ENCODE measurements at places on chromosomes 16 and 17.

GRCh38 chr17:66443166-66443565, 140.8 kb downstream of the PRKCA start:
- no peak for DNase-seq

GRCh38 chr17:75075597-75076336, 12.0 kb upstream of the SLC16A5 start:
- no peak for DNase-seq

DNA sequence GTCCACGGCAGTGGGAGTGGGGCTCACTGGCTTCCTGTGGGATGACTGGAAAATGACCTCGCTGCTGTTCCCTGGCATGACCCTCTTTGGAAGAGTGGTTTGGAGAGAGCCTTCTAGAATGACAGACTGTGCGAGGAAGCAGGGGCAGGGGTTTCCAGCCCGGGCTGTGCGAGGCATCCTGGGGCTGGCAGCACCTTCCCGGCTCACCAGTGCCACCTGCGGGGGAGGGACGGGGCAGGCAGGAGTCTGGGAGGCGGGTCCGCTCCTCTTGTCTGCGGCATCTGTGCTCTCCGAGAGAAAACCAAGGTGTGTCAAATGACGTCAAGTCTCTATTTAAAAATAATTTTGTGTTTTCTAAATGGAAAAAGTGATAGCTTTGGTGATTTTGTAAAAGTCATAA, 7.8 kb upstream of the RNF213 start:
- peak; percentile 76 for DNase-seq

DNA sequence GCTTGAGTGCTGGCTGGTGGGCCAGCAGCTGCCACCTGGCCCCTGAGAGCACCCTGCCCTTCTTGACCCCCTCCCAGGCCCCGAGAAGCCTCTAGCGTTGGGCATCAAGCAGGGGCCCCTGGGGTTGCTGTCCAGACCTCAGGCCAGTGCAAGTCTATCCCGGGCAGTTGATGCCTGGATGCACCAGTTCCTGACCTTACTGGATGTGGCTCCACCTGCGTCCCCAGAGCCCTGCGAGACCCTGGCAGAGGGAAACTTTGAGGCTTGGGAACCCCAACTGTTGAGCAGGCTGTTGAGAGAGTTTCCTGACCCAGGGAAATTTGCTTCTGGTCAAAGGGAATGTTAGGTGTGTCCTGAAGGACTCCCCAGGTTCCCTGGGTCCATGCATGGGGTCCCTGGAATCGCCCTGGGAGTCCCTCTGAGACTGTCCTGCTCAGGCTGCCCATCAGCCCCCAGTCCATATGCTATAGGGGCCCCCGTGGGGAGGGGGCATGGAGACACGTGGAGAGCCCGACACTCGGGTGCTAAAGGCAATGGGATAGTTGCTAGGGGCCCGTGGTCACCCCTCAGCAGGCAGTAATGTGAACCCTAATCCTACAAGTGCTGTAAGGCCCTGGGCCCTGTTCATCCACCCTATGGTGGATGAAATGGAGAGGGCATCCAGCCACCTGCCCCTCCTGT, 46.4 kb downstream of the RAB11FIP4 start:
- DNase-seq = no peak

DNA sequence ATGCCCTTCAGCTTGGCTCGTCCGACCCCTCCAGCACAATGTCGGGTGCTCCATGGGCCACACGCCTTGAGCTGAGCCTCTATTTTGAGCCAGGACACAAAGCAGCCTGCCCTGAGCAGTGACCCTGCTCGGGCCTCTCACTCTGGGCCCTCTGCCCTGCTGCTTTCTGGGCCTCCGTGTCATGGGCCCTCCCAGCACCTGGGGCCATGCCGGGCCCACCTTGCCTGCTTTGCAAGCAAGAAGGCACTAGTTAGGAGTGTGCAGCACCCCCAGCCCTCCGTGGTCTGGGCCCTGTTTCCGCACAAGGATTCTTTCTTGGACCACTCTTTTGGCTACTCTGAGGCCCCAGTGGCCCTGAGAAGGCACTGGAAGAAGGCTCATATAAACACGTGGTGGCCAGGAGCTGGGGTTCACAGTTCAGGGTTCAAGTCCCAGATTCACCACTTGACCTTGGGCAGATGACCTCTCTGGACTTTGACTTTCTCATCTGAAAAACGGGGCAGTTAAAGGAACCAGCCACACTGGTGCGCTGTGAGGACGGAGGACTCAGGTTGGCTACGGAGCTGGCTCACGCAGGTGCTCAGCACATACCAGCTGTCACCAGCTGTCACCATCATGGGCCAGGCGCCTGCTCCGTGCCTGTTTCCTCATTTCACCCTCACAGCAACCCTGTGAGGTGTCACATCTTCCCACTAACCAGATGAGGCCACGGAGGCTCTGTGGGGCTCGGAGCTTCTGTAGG, 166.0 kb upstream of the GSE1 start:
- DNase-seq = no peak

- DNase-seq = no peak
Measured at GRCh38 chr16:24826096-24826690, 19.6 kb upstream of the SLC5A11 start.

DNA sequence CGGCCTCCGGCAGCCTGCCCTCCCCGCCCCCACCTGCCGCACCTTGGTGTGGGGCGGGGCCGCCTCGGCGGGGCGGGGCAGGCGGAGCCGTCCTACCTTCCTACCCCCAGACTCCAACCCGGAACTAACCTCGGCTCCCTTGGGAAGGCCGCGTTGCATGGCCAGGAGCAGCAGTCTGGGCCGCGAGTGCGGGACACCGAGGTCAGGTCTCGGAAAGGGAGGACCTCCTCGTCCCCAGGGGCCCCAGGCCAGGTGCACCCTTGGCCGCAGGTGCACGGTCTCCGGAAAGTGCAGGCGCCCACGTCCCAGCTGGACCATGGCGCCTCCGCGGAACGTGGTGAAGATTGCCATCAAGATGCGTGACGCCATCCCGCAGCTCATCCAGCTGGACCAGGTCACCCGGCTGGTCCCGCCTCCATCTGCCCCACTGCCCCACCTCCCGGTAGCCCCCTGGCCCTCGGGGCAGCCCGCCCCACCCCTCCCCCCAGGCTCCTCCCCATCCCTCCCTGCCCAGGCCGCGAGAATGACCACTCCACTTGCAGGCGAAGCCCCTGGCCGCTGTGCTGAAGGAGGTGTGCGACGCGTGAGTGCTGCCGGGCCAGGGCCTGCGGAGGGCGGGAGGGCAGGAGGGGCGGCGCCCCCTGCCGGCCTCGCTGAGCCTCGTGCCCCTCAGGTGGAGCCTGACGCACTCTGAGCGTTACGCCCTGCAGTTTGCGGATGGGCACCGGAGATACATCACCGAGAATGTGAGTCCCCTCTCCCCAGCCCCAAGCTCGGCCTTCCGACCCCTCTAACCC, at the start of gene ELMO3:
TSS of gene ELMO3 (plus strand) at position 121 of the 797 bp plus-strand sequence. CDS start at position 317, 196 bp downstream.
- no peak for DNase-seq

DNA sequence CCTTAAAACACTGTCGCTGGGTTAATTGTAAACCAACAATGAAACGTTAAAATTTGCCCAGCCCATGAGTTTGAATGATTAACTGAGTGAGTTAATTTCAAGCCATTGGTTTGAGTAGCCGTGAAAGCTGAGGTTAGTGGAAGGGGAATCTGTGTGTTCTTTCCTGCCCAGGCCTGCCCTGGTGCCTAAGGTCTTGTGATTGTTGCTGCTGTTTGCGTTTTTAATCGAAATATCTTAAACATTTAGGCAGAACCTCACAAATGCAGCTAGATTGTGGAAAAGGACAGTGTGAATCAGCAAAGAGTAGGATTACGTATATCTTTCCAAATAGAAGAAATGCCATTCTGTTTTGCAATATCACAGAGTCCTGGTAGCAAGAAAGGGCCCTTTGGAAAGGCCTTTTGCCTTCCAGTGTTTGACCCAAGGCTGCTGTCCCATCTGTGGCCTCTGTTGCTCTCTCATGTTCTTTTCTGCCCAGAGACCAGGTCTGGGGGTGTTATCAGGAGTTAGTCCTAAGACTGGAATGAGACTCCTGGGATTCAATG, 113.8 kb downstream of the MSI2 start:
- no peak for DNase-seq

- DNase-seq = no peak
Measured at GRCh38 chr17:40467281-40467867, 24.1 kb downstream of the IGFBP4 start.

- DNase-seq = no peak
Measured at GRCh38 chr17:40071313-40072039, 8.7 kb downstream of the THRA start.

GRCh38 chr16:86346034-86346433, 164.3 kb upstream of the FOXF1 start:
- DNase-seq = no peak

GRCh38 chr16:22694887-22695382, 119.0 kb upstream of the HS3ST2 start:
- DNase-seq = no peak

- no peak for DNase-seq
Measured at GRCh38 chr16:76766538-76766937, 424.5 kb upstream of the MON1B start.

GRCh38 chr16:50425648-50426047, 56.9 kb upstream of the BRD7 start:
- DNase-seq = no peak

GRCh38 chr17:36864827-36865430, 72.3 kb upstream of the LHX1 start:
- DNase-seq = no peak

DNA sequence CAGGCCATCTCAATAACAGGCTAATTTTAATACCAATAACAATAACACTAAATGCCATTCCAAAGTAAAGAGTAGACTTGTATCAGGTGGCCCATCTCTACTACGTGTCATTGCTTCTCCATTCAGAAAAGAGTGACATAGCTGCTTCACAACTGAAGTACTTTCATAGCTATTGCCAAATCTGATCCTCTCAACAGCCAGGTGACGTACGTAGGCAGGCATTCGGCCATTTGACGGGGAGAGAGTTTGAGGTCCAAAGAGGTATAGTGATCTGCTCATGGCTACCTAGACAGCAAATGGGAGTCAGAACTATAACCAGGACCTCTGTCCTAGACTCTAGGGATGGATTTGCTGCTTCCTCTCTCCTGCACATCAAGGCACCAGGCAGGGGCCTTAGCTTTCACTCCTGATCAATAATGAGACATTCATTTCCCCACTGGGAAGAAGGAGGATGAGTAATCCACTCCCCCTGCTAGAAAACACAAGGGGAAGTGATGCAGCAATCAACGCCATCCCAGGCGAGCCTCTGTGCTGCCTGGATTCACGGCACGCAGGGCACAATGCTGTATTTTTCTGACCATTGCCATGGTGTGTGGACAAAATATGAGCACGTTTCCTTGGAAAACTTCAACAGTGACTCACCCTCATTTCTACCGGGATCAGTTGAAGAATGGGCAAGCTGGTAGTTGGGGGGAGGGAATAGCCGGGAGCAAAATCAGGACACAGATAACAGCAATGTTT, 80.9 kb downstream of the SPACA3 start:
- no peak for DNase-seq

- DNase-seq = no peak
Measured at GRCh38 chr17:61400717-61401388, 1.2 kb downstream of the TBX2 start.

- no peak for DNase-seq
Measured at GRCh38 chr16:11386791-11387546, 41.7 kb downstream of the RMI2 start.

- DNase-seq = no peak
Measured at GRCh38 chr16:86033016-86033474, 134.1 kb downstream of the IRF8 start.

- DNase-seq = no peak
Measured at GRCh38 chr16:2512735-2513404, 882 bp upstream of the ATP6V0C start.

- peak; percentile 91 for DNase-seq
Measured at GRCh38 chr17:16584273-16584995, 15.4 kb upstream of the ZNF287 start.

DNA sequence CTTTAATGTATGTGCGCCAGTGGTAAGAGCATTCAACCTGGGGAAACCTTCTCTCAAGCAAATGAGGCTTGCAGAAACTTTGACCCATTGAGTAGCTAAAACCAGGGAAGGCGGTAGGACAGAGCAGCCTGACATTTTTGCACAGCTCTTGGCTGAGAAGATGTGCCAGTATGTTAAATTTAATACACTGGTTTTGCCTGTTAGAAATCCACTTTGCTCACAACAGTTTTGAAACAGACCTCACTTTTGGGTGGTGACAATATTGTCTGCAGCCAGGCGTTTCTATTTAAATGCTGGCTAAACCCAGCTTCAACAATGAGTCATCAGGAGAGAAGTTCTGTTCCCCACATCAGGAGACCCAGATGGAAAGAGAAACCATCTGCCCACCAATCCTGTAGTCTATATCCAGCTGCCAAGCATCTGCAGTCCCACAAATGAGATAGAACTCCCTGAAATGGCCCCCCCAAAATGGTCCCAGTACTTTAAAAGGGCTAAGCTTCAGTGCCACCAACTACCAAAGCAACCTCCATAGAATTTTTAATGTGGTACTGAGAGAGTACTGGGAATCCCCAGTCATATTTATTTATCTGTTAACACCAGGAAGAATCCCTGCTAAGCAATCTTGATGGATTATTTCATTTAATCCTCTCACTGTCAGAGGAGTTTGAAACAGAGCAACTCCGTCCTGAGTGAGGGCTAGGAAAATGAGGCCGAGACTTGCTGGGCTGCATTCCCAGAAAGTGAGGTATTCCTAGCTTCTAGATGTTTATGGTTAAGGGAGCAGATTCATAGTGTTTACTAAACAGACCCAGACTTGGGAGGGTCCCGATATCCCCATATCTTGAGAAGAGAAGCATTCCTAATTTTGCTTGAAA, 29.0 kb upstream of the CLEC3A start:
- DNase-seq = no peak

DNA sequence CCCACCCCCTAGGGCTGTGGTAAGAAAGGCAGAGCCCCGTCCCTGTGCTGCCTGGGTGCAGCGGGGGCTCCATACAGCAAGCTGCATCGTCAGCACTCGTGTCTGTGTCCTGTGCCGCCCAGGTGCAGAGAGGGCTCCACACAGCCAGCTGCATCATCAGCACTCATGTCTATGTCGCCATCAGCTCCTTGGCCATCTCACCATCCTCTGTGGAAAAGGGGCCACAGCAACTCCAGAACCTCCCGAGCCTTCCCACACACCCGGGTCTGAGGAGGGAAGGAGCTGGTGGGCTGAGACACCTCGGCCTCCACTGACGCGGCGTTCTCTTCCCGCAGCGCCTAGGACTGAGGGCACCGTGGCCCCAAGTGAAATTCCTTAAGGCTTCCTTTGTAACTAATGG, 72.9 kb upstream of the CHMP6 start:
- DNase-seq = no peak

DNA sequence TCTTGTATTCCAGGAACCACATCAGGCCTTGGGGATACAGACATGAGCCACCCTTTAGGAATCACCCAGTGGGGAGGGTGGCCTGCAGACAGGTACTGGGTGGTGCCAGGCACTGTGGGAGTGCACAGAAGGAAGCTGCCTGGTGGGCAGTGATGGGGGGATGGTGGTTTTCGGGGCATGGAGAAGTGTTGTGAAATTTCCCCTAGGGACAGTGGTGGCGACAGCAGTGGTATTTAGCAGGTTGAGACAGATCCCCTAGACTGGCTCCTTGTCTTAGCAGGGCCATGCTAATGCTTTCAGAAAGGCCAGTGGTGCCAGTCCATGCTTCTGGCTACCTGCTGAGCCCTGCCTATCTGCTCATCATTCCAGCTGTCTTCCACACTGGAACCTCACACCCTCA, 129.6 kb downstream of the SPACA3 start:
- DNase-seq = no peak
